ENCODE measurements at places on chromosomes 16 and 17. TPM values are rescaled to one million over a fixed set of nuclear protein-coding genes. Genes with fewer than 3 reads are reported as not detected.

The KRT32 gene
- polyA plus RNA-seq, result not detected

The ZSCAN10 gene
- not detected for polyA plus RNA-seq

The SEPTIN12 gene
- not detected for polyA plus RNA-seq

The FBXL16 gene
- polyA plus RNA-seq, result 4.8 TPM

The HID1 gene
- 262 TPM for polyA plus RNA-seq

The SMIM5 gene
- 15.3 TPM for polyA plus RNA-seq

The QPRT gene
- 15.1 TPM for polyA plus RNA-seq

The GRIN2A gene
- polyA plus RNA-seq, result 0.11 TPM

The SCIMP gene
- 0.34 TPM for polyA plus RNA-seq

The ERN2 gene
- polyA plus RNA-seq, result 4.7 TPM

The SGCA gene
- polyA plus RNA-seq, result 1.7 TPM

The JPT1 gene
- polyA plus RNA-seq, result 21.8 TPM

The HOXB13 gene
- not detected for polyA plus RNA-seq

The OR3A3 gene
- not detected for polyA plus RNA-seq

The KCNJ12 gene
- polyA plus RNA-seq, result 0.16 TPM

The NOG gene
- polyA plus RNA-seq, result 0.09 TPM

The CCDC154 gene
- 7.8 TPM for polyA plus RNA-seq

The GJD3 gene
- 0.09 TPM for polyA plus RNA-seq

The IFI35 gene
- 20.2 TPM for polyA plus RNA-seq

The ST6GALNAC1 gene
- polyA plus RNA-seq, result 1.5 TPM

The BAIAP3 gene
- 110 TPM for polyA plus RNA-seq

The ASIC2 gene
- polyA plus RNA-seq, result 0.14 TPM

The POLR3K gene
- 4.1 TPM for polyA plus RNA-seq

The PGAP6 gene
- 88.5 TPM for polyA plus RNA-seq

The ARSG gene
- polyA plus RNA-seq, result 0.53 TPM

The STARD3 gene
- 64.5 TPM for polyA plus RNA-seq

The MFSD6L gene
- 3.3 TPM for polyA plus RNA-seq

The EPX gene
- not detected for polyA plus RNA-seq

The KRTAP1-1 gene
- not detected for polyA plus RNA-seq

The TOP2A gene
- polyA plus RNA-seq, result 0.42 TPM

The PLA2G10 gene
- polyA plus RNA-seq, result 1.1 TPM

The SLC26A11 gene
- 23.6 TPM for polyA plus RNA-seq

The TPSG1 gene
- polyA plus RNA-seq, result not detected

The TBC1D3 gene
- polyA plus RNA-seq, result 0.07 TPM

The CNTNAP4 gene
- polyA plus RNA-seq, result not detected

The RPL23 gene
- 1,507 TPM for polyA plus RNA-seq

The PMFBP1 gene
- 3.1 TPM for polyA plus RNA-seq

The PRR15L gene
- polyA plus RNA-seq, result 59.9 TPM

All from pancreas (tissue), 10 donors.